Endodermal cell (in vitro differentiated cells): ENCODE measurements at places on chromosomes 7 and 10. TPM values are rescaled to one million over a fixed set of nuclear protein-coding genes. Genes with fewer than 3 reads are reported as not detected.

- H3K36me3 ChIP-seq, result no peaks in the 10 kb centered on the region
- peaks cover 4% of the 10 kb centered on the region for H3K4me1 ChIP-seq
- H3K27ac ChIP-seq, result no peak overlapping the region
- H3K4me3 ChIP-seq, result no peak overlapping the region
- no peak for DNase-seq
Observed at GRCh38 chr7:65239324-65239706, 134.3 kb upstream of the ZNF92 start.

The LMTK2 gene
- total RNA-seq, result 21.3 and 25.6 TPM in 2 replicates

The MYOF gene
- 37.4 to 41.9 TPM (median 41.3 TPM) in 3 replicates for total RNA-seq

- H3K4me1 ChIP-seq, result no peaks in the 10 kb centered on the region
- no peak overlapping the region for H3K27ac ChIP-seq
- peaks cover 64% of the 10 kb centered on the region for H3K36me3 ChIP-seq
Observed at GRCh38 chr7:100681491-100682227, 8.1 kb downstream of the GNB2 start.

DNA sequence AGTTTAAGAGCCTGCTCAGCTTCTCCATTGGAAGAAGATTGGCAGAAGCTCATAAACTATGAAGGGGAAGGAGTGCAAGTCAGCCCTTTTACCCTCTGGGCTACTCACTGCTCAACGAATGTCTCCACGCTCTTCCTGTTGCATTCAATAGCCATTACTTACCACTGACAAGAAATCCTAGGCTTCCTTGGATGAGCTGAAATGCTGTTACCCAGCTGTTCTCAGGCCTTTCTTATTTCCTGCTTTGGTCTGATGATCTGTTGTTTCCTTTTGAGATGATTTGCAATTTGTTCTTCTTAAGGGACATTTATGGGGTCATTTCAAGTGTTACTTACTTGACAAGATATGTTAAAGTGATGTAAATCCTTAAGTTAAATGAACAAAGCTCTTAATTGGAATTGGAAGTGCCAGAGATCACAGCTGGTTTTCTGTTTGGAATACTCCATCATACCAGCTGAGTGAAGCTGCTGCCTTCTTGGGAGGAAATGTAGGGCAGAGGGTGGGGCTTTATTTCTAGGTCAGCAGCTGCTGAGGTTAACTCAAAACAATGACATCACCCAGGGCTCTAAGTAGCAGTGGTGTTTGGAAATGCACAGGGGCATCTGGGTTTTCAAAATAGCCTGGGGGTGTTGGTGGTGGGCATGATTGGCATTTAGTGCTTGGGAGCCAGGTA lies 170.0 kb downstream of the PRKCQ start:
- no peaks in the 10 kb centered on the region for H3K36me3 ChIP-seq
- no peak overlapping the region for H3K27ac ChIP-seq
- H3K4me1 ChIP-seq, result no peaks in the 10 kb centered on the region

- H3K27me3 ChIP-seq, result no peaks in the 10 kb centered on the region
- H3K27ac ChIP-seq, result no peak overlapping the region
- no peaks in the 10 kb centered on the region for H3K4me1 ChIP-seq
Observed at GRCh38 chr7:75532639-75533038, 40.5 kb downstream of the SPDYE5 start.

The SORCS3 gene
- 0.68 TPM in 2 replicates for total RNA-seq

The BAZ1B gene
- total RNA-seq, result 66.1 and 66.4 TPM in 2 replicates

The TAS2R3 gene
- total RNA-seq, result 1.4 and 1.6 TPM in 2 replicates

- no peak overlapping the region for H3K27ac ChIP-seq
- H3K27me3 ChIP-seq, result no peaks in the 10 kb centered on the region
- no peaks in the 10 kb centered on the region for H3K4me1 ChIP-seq
Observed at GRCh38 chr10:113879691-113880090, 25.2 kb downstream of the NHLRC2 start.

- H3K4me1 ChIP-seq, result no peaks in the 10 kb centered on the region
- no peak for DNase-seq
- no peak overlapping the region for H3K27ac ChIP-seq
- no peaks in the 10 kb centered on the region for H3K36me3 ChIP-seq
- H3K27me3 ChIP-seq, result no peaks in the 10 kb centered on the region
- H3K4me3 ChIP-seq, result no peak overlapping the region
Observed at GRCh38 chr10:131358741-131359442, 47.4 kb upstream of the TCERG1L start.

GRCh38 chr10:124671486-124672075 lies 72.6 kb downstream of the FAM53B start:
- peak; percentile 82 for DNase-seq
- H3K27me3 ChIP-seq, result no peaks in the 10 kb centered on the region
- H3K36me3 ChIP-seq, result peaks cover 4% of the 10 kb centered on the region
- H3K4me3 ChIP-seq, result no peak overlapping the region
- peak overlapping the region; percentile 53 for H3K27ac ChIP-seq

GRCh38 chr7:157978766-157979165 lies 608.9 kb downstream of the PTPRN2 start:
- H3K4me1 ChIP-seq, result no peaks in the 10 kb centered on the region
- H3K27ac ChIP-seq, result no peak overlapping the region
- peak; percentile 28 for DNase-seq

- DNase-seq, result no peak
- no peaks in the 10 kb centered on the region for H3K27me3 ChIP-seq
- H3K4me1 ChIP-seq, result no peaks in the 10 kb centered on the region
- H3K27ac ChIP-seq, result no peak overlapping the region
Observed at GRCh38 chr10:86944907-86945306, 12.5 kb downstream of the MMRN2 start.

DNA sequence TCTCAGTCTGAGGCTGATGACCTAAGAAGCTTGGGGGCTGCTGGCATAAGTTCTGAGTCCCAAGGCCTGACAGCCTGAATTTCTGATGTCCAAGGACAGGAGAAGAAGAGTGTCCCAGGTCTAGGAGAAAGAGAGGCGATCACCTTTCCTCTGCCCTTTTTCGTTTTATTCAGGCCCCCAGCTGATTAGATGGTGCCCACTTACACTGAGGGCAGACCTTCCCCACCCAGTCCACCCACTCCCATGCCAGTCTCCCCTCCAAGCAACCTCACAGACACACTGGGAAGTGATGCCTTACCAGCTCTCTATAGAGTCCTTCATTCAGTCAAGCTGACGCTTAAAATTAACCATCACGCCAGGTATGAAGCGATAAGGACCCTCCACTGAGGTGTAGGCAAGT lies 19.3 kb upstream of the LOXL4 start:
- H3K36me3 ChIP-seq, result no peaks in the 10 kb centered on the region
- DNase-seq, result no peak
- H3K27me3 ChIP-seq, result no peaks in the 10 kb centered on the region

DNA sequence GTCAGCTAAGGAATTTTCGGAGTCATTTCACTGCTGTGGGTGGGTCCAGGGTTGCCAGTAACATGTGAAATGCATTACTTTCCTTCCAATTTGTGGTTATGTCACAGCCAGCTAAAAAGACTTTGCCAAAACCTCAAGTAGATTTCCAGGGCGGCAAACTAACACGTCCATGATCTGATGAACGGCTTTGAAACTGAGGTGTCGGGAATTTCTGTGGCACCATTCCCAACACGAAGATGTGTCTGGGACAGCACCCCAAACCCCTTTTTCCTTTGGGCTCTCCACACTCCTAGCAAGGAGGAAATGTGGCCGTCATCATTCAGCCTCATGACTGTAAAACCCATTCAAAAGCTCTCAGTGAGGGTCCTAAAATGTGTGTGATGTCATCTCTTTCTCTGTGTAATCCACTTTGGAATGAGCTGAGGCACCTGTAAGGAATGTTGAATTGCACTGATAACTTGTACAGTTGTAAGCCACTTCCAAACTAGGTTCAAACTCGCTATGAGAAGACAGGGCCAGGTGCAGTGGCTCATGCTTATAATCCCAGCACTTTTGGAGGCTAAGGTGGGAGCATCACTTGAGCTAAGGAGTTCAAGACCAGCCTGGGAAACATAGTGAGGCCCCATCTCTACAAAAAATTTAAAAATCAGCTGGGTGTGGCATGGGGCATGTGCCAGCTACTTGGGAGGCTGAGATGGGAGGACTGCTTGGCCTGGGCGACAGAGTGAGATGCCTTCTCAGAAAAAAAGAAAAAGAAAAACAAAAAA lies 146.1 kb upstream of the FRMD4A start:
- H3K36me3 ChIP-seq, result no peaks in the 10 kb centered on the region
- no peak overlapping the region for H3K27ac ChIP-seq
- no peak overlapping the region for H3K4me3 ChIP-seq
- no peaks in the 10 kb centered on the region for H3K4me1 ChIP-seq

DNA sequence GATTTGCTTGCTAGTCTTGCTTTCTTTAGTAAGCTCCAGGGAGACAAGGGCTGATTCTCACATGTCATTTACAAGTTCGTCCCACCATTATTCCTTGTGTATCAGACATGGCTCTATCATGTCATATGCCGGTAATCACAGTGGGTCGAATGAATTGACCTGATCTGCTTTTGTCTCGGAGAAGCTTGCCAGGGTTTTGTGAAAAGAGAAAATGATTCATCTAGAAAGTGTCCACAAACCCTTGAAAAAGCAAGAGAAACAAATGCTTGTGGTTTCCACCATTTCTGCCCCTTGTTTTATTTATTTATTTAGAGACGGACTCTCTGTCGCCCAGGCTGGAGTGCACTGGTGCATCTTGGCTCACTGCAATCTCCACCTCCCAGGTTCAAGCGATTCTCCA lies 278.5 kb downstream of the TCF7L2 start:
- DNase-seq, result peak; percentile 13
- peaks cover 5% of the 10 kb centered on the region for H3K27me3 ChIP-seq
- no peaks in the 10 kb centered on the region for H3K36me3 ChIP-seq
- H3K4me3 ChIP-seq, result no peak overlapping the region
- no peak overlapping the region for H3K27ac ChIP-seq

The NKX2-3 gene
- not detected in 3 replicates for total RNA-seq

GRCh38 chr10:119784340-119785067 lies 58.7 kb downstream of the INPP5F start:
- peaks cover 5% of the 10 kb centered on the region for H3K36me3 ChIP-seq
- peaks cover 12% of the 10 kb centered on the region for H3K4me1 ChIP-seq
- H3K27me3 ChIP-seq, result no peaks in the 10 kb centered on the region
- no peak overlapping the region for H3K4me3 ChIP-seq
- DNase-seq, result no peak

GRCh38 chr7:114112806-114113205 lies 194.0 kb upstream of the PPP1R3A start:
- DNase-seq, result no peak
- H3K27me3 ChIP-seq, result no peaks in the 10 kb centered on the region
- no peaks in the 10 kb centered on the region for H3K36me3 ChIP-seq

The FAM25G gene
- not detected in 2 replicates for total RNA-seq

- H3K27ac ChIP-seq, result no peak overlapping the region
- H3K27me3 ChIP-seq, result no peaks in the 10 kb centered on the region
Observed at GRCh38 chr7:133258174-133258573, 5.3 kb downstream of the EXOC4 start.

DNA sequence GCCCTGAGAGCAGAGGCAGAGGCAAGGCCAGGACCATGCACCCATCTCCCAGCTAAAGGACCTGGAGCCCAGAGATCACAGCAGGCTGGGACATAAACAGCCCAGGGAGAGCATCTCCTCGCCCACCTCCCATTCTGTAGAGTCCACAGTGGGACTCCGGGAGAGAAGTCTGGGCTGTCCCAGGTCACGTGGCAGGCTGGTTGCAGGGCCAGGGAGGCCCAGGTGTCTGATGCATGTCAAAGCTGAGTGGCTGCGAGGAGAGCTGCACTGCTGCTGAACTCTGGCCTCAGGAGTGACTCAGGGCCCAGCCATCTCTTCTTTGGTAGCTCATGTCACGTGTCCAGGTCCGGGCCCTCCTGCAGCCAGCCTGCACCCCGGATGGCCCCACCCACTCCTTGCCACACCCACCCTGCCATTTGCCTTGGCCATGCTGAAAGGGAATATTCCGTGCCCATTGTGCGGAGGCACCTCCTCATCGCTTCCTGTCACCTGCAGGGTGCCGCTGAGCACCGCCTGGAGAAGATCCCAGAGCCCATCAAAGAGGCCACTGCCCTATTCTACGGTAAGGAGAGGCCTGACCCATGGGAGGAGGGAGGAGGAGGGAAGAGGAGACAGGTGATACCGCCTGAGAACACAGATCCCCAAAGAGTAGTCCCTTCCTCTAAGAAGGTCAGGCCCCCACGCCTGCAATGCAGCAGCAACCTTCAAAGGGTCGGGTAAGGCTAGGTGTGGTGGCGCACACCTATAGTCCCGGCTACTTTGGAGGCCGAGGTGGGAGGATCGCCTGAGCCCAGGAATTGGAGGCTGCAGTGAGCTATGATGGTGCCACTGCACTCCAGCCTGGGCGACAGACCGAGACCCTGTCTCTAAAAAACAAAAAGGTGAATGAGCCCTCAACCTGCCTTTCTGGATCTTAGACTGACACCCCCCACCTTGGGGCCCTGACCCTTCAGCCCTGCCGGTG lies 12.6 kb upstream of the SH2B2 start:
- DNase-seq, result no peak
- no peaks in the 10 kb centered on the region for H3K27me3 ChIP-seq
- H3K4me3 ChIP-seq, result no peak overlapping the region

GRCh38 chr10:52443419-52444388 lies 129.6 kb downstream of the DKK1 start:
- H3K4me1 ChIP-seq, result no peaks in the 10 kb centered on the region
- no peak overlapping the region for H3K4me3 ChIP-seq
- no peaks in the 10 kb centered on the region for H3K36me3 ChIP-seq
- H3K27me3 ChIP-seq, result no peaks in the 10 kb centered on the region
- peak overlapping the region; percentile 35 for H3K27ac ChIP-seq

GRCh38 chr10:49009199-49009979 lies 69.7 kb upstream of the LRRC18 start:
- H3K4me1 ChIP-seq, result no peaks in the 10 kb centered on the region
- H3K27ac ChIP-seq, result no peak overlapping the region

DNA sequence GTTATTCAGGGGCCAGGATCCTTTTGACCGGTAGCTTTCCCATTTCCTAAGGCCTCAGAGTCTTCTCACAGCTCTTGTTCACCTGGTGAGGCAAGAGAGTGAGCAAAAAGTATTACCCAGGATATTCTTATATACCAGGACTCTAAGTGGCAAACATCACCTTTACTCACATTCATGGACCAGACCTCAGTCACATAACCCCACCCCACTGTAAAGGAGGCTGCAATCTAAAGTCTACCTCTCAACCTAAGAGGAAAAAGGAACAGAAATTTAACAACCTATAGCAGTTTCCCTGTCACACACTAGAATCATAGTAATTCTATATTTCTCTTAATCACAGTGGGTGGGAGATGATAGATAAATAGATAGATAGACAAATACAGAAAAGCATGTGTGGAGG lies 176.0 kb upstream of the PTPRZ1 start:
- no peak for DNase-seq
- no peak overlapping the region for H3K4me3 ChIP-seq
- no peaks in the 10 kb centered on the region for H3K27me3 ChIP-seq
- H3K36me3 ChIP-seq, result no peaks in the 10 kb centered on the region

DNA sequence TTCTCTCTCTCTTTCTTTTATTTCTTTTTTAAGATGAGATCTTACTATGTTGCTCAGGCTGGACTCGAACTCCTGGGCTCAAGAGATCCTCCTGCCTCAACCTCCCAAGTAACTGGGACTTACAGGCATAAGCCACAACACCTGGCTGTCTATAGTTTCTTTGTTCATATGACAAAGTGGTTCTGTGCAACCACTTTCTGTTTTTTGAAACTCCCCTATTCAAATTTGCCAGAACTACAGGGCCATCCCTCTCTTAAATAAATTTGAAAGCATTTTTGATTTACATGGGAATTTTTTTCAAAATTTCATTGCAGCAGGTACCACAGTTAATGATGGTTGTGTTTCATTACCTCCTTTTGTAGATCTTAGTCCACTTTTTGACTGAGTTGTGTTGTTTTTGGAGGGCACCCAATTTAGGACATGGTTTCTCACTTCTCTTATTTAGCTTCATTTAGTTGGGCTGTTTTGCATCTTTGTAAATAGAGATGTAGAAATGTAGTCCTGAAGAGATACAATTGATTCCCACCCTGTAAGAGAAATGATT lies 119.2 kb downstream of the LRRC4 start:
- H3K27me3 ChIP-seq, result no peaks in the 10 kb centered on the region
- peaks cover 7% of the 10 kb centered on the region for H3K36me3 ChIP-seq
- no peak overlapping the region for H3K4me3 ChIP-seq
- no peak for DNase-seq
- no peak overlapping the region for H3K27ac ChIP-seq
- H3K4me1 ChIP-seq, result no peaks in the 10 kb centered on the region

The USP54 gene
- 89.5 to 113 TPM (median 109 TPM) in 3 replicates for total RNA-seq
